ENCODE measurements at places on chromosomes 16 and 17. TPM values are rescaled to one million over a fixed set of nuclear protein-coding genes. Genes with fewer than 3 reads are reported as not detected.

The SOCS1 gene
- 9.1 TPM for polyA plus RNA-seq

The LDHD gene
- polyA plus RNA-seq, result 9.4 TPM

GRCh38 chr17:3678821-3679530 is 10.4 kb downstream of the EMC6 start:
- DNase-seq, result no peak

The SLC52A1 gene
- polyA plus RNA-seq, result 0.42 TPM

The NDE1 gene
- polyA plus RNA-seq, result 43.3 TPM

DNA sequence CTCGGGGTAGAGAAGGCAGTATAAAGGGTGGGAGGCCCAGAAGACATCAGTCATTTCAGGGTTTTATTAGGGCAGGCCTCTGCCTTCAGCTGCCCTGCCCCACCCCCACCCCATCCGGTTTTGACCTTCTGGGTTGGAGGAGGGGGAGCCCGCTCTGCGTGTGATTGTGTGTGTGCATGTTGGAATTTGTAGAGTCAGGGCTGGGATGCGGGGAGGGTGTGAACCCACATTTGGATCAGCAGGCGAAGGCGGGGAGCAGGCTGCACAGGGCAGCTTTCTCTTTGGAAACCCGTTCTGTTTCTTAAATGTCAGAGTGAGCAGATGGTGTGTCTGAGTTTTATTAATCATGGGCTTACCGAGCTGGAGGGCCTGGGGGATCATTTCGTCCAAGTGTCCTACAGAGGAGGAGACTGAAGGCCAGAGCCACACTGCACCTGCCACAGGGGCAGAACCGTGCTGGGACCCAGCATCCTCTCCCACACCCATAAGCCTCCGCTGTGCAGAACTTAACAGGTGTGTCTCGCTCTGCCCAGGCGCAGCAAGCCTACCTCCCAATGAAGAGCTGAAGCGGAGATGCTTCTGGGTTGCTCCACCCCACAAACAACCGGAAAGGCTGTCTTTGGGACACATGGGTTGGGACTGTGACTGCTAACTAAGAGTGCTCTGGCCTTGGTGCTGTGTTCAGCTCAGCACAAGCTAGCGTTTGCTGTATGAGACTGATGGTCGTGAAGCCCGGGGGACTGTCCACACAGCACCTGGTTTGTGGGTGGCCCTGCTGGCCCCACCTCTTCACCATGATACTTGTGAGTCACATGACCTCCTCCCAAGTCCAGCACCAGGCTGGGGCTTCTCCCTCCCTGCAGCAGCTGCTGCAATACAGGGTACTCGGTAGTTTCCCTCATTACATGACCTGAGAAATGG is 70.9 kb upstream of the GSE1 start:
- DNase-seq, result no peak

DNA sequence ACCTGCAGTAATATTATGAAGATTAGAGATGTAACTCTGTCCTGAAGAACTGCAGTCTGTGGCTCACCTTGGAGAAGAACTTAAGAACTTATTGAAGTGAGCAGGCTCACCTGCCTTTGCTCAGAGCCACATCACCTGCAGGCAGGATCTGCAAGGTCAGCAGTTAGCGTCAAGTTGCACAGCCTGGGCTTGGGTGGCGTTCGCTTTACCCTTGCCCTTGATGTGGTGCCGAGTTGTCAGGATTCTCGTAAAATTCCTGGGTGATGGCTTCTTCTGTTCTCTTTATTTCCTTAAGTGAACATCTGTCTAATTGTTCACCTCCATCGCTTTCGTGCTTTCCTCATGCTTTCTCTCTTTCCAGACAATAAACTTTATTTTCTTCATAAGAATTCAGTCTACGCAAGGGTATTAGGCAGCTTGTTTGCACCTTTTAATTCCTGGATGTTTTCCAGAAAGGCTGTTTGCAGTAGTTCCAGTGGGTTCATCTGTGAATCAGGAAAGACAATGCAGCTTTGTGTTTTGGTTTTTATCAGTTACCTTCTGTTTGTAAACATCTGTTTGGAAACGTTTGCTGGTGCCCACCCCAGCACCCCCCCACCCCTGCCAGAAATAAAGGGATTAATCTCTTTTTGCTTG is 254.3 kb downstream of the WWOX start:
- DNase-seq, result no peak

The HOXB4 gene
- 21.9 TPM for polyA plus RNA-seq

DNA sequence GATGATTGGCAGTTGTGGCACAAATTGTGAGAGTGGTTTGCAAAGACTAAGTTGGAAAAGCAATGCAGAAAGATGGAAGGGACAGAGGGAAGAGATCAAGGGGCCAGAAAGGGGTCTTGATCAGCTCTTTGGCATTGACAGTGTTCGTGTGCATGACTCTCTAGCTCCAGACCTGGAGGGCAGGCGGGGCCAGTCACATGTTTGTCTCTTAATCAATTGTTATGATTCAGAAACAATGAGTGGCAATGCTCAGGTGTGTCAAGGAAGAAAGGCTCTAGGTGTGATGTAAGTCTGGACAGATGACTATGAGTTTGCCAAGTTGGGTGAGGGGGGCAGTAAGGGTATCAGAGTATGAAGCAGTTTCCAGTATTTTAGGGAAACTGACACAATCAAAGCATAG is 32.1 kb downstream of the WSB1 start:
- DNase-seq, result no peak

DNA sequence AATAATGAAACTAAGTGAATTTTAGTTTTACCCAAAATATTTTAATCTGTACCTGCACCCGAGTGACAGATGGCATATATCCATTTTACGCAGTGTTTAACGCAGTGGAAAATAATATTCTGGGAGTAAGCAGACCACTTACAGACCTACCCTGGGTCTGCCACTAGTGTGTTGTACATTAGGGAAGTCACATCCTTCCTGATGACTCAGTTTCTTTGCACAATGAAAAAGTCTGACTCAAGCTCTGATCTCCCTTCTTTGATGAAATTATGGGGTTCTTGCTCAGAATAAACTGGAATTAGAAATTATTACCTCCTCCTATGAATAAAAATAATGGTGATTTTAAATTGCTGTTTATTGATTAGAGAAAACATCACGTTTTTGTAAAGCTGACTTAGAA is 123.2 kb upstream of the AXIN2 start:
- DNase-seq, result no peak

DNA sequence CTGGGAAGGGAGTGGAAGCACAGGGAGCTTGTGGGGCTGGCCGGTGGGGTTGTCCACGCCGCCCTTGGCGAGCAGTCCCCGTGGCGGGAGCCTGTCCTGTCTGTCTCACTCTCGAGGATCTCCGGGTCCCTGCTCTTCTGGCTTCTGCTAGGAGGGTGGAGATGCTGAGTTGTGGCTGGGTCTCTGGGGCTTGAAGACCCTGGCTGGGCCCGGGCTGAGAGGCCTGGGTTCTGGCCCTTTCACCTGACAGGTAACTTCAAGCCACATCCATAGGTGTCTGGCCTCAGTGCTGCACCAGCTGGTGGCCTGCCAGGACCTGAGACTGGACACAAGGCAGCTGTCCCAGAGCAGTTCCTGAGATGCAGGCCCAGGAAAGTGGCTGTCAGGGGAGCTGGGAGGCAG is 46.7 kb downstream of the PRMT7 start:
- DNase-seq, result no peak

DNA sequence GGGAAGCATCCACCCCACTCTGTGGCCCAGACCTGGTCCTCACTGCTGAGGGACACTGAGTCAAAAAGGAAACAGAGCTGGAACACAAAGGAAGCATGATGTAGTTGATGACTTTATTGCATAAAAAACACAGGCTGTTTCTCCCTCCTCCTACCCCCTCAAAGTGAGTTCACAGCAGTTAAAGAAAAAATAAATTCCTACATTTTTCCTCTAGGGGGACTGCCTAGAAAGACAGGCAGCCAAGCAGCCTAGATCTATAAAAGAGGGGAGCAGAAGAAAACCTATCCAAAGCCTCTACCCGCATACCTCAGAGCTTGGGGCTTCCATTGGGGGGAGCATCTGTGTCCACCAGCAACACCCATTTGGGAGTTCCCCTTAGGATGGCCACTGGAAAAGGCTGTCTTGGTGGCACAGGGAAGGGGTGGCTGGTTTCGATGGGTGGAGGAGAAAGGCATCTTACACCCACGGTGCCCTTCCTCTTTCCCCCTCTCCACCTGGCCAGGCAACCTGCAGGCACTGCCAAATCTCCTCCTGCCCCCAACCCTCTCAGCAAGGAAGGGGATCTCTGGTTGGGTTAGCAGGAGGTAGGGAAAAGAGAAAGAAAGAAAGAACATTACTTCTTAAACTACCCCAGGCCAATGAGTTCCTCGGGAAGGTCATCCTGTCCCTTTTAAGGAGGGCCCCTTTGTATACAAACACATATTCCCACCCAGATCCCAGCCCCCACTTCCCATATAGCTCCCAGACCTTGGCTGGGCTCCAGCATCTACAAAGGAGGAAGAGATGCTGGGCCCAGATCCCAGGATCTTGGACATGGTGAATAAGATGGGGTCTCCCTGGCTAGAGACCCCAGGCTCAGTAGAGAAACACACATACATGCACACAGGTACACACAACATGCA is 4.0 kb upstream of the SCRN2 start:
- DNase-seq, result no peak

DNA sequence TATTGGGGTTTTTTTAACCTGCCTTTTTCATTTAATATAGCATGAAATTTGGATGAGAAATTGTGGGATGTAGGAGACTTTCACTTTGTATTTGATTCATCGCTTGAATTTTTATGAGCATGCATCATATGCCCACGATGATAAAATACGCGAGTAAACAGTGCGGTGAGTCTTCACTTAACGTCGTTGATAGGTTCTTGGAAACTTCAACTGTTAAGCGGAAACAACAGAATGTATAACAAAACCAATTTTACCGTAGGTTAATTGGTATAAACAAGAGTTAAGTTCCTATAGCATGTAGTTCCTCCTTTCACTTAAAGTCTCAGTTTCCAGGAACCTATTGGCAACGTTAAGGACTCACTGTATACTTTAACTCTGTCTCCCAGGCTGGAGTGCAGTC is 28.7 kb downstream of the MMP15 start:
- no peak for DNase-seq

The CKLF gene
- polyA plus RNA-seq, result 36.7 TPM

The PLSCR3 gene
- 41.1 TPM for polyA plus RNA-seq

GRCh38 chr17:12768255-12768654 is 21.0 kb upstream of the ARHGAP44 start:
- no peak for DNase-seq

The CEMP1 gene
- 2.8 TPM for polyA plus RNA-seq

The STRADA gene
- 43.1 TPM for polyA plus RNA-seq

The ABCC12 gene
- not detected for polyA plus RNA-seq

The SLC13A2 gene
- polyA plus RNA-seq, result 13.0 TPM

- peak; percentile 38 for DNase-seq
Measured at GRCh38 chr16:23174622-23175021, 7.9 kb upstream of the SCNN1G start.

DNA sequence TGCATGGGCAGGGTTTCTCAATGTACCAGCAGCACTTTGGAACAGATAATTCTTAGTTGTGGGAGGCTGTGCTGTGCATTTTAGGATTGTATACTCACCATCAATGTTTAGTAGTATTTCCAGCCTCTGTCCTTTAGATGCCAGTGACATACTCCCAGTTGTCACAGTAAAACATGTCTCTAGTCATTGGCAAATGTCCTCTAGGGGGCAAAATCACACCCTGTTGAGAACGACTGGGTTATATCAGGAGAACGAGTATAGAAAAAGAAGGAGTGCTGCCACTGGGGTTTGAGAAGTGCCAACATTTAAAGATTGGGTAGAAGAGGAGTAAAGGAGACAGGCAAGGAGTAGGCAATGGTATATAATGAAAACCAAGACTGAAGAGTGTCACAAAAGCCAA is 37.9 kb upstream of the SMIM36 start:
- no peak for DNase-seq

DNA sequence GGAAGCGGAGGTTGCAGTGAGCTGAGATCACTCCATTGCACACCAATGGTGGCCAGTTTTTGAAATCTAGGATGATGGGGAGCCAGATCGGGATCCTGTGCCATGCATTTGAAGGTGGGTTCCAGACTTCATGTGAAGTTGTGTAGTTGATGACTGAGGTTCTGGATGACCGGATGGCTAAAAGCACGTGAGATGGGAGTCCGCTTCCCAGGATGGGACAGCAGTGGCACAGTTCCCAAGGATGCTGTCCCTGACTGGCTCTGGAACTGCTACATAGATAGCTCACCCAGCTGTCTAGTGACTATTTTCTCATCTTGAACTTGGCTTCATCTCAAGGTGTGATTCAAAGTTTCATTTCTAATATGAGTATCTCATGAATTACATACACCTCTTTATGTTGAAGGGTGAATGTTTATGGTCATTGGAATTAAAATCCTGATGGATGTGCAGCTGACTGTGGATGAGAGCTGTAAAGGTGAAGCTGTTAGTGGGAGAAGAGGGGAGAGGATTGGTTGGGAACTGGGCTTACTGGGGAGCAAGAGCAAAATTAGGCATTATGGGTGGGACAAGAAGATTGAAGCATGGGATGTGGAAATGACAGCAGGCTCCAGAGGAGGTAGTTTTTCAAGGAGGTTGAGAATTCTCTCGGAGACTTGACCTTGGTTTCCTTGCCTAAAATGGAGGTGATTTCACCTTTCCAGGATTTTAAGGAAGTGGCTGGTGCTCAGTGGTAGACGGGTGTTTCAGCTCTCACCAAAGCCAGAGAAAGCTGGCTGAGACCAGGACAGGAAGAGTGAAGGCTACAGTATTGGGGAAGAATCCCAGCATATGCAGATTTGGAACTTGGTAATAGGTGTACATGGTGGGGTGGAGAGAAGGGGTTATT is 8.2 kb downstream of the TUFM start:
- DNase-seq, result no peak

DNA sequence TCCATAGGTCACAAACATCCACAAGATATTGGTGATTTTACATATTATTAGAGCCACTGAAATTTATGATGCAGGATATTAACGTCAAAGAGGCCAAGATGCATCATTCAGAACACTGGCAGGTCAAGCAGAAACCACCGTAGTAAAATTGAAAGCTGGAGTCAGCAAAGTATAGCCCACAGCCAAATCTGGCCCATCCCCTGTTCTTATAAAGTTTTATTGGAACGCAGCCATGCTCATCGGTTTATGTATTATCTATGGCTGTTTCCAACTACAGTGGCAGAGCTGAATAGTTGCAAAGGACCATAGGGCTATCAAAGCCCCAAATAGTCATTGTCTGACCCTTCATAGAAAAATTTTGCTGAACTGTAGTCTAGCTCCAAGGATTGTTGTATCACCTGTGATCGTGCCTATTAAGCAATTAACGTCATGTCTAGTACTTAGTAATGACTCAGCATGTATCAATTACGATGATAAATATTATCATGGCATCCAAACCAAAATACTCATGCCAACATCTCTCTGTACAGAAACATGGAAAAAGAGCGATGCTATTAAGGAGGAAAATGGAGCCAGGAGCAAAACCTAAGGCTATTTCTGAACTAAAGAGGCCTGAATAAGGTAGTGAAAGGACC is 165.6 kb downstream of the IRX3 start:
- DNase-seq, result no peak

Data from renal pelvis (tissue), 12 donors.